ENCODE measurements at places on chromosomes 16 and 17. TPM values are rescaled to one million over a fixed set of nuclear protein-coding genes. Genes with fewer than 3 reads are reported as not detected.

DNA sequence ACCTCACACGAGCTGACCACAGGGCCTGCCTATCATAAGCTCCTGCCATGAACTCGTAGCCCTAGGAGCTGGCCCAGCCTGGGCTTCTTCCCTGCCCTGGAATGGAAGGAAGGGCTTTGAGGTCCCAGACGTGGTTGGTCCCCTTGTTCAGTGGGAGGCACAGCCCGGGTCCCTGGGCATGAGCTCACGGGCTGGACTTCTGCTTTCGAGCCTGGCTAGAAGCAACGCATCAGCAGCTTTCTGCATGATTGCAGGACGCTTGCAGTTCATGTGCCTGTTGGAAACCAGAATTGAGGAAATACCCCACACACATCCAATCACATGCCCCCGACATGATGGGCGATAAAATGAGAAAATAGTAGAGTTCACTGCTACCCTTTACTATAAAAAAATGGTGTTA is 293.3 kb downstream of the MAF start:
- no peak overlapping the region for H3K4me3 ChIP-seq
- H3K27me3 ChIP-seq, result peaks cover 7% of the 10 kb centered on the region
- H3K27ac ChIP-seq, result no peak overlapping the region
- no peak for DNase-seq

DNA sequence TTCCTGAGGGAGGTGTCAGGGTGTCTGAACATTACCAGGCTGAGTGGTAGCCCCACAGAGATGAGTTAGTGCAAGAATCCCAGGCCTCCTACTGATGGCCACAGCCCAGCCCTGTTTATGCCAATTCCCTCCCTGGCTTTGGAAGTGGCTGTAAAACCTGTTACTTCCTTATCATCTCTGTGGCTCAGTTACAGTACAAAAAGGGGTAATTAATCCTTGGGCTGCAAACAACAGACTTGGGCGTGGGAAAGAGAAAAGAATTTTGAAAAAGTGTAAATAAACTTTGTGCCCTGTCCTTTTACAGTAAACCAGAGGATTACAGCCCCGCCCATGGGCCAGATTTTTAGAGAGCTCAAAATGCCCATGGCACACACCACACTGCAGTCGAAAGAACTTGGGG is 73.1 kb upstream of the AXIN2 start:
- H3K36me3 ChIP-seq, result no peaks in the 10 kb centered on the region
- DNase-seq, result no peak
- H3K27ac ChIP-seq, result no peak overlapping the region
- no peaks in the 10 kb centered on the region for H3K27me3 ChIP-seq
- no peak overlapping the region for H3K4me3 ChIP-seq
- H3K4me1 ChIP-seq, result peaks cover 2% of the 10 kb centered on the region

DNA sequence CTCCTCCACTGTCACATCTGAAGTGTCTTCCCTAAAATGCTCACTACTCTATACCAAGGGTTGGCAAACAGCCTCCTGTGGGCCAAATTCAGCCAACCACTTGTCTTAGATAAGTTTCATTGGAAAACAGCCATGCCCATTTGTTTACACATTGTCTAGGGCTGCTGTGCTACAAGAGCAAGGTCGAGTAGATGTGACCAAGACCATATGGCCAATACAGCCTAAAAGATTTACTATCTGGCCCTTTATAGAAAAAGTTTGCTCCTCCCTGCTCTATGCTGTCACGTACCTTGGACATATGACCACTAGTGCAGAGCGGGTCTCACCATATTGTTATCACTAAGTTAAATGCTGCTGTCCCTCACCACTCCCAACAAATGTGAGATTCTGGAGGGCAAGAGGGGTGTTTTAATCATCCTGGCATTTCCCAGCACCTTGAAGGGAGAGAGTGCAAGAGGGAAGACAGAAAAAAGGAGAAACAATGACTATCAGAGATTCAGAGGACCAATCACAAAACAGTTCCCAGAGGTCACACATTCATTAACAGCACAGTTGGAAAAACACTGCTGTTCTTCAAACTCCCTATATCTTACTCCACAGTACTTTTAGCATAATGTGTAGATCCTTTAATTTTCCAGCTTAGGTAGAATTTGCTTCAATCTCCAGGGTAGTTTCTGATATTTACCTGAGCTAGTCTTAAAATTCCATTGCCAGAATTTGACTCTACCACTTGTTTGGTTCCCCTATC is 13.2 kb downstream of the LSM12 start:
- peaks cover 41% of the 10 kb centered on the region for H3K36me3 ChIP-seq
- H3K27me3 ChIP-seq, result no peaks in the 10 kb centered on the region
- peaks cover 8% of the 10 kb centered on the region for H3K4me1 ChIP-seq
- H3K4me3 ChIP-seq, result no peak overlapping the region

- H3K36me3 ChIP-seq, result peaks cover 32% of the 10 kb centered on the region
- H3K27ac ChIP-seq, result peak overlapping the region; percentile 79
- peak; percentile 41 for DNase-seq
- H3K27me3 ChIP-seq, result no peaks in the 10 kb centered on the region
- H3K4me1 ChIP-seq, result peaks cover 81% of the 10 kb centered on the region
These were observed 33.5 kb downstream of the GNA13 start for GRCh38 chr17:65022751-65023700.

DNA sequence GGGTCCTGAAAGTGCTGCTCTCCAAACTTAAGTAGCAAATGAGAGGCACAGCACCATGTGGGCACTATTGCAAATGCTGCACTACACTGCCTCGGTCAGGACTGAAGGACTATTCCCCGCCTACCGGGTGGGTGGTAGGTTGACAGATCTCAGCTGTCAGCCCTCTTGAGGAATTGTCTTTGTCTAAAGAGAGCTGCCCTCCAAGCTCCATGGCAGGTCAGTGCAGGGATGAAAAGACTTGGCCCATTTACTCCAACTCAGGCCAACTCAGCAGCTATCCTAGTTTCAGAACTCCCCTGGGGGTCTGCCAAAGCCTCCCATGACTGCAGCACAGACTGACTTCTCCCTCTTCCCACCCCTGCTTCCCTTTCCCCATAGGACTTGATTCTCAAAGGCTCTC is 3.4 kb upstream of the PDZD9 start:
- H3K27ac ChIP-seq, result no peak overlapping the region
- H3K4me3 ChIP-seq, result no peak overlapping the region
- H3K4me1 ChIP-seq, result peaks cover 20% of the 10 kb centered on the region
- no peak for DNase-seq

DNA sequence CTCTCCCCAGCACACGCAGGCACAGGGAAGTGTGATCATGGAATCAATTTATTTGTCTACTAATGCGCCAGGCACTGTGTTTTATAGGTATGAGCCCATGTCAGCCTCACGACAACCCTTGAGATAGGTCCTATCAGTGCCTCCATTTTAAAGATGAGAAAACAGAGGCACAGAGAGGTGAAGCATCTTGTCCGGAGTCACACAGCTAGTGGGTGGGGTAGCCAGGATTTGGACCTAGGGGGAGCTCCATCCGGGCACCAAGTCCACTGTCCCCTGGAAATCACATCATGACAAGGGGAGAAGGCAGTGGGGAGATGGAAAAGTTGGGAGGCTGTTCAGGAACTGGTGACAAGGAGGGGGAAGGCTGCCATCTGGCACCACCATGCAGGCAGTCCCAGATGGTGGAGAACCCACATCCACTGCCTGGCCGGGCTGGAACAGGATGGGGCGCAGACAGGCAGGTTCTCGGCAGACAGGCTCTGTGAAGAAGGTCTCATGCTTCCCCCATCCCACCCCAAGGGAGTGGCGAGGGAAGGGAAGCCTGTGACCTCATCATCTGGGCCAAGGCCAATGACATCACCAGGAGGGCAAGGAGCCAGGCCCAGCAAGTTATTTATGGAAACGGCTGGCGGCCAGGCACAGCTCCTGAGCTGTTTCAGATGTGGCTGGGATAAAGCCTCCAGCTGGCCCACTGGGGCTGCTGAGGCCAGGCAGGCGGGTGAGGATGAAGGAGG is 126.0 kb upstream of the SDK2 start:
- H3K36me3 ChIP-seq, result no peaks in the 10 kb centered on the region
- H3K27ac ChIP-seq, result no peak overlapping the region
- no peak overlapping the region for H3K4me3 ChIP-seq
- H3K27me3 ChIP-seq, result no peaks in the 10 kb centered on the region
- no peak for DNase-seq

DNA sequence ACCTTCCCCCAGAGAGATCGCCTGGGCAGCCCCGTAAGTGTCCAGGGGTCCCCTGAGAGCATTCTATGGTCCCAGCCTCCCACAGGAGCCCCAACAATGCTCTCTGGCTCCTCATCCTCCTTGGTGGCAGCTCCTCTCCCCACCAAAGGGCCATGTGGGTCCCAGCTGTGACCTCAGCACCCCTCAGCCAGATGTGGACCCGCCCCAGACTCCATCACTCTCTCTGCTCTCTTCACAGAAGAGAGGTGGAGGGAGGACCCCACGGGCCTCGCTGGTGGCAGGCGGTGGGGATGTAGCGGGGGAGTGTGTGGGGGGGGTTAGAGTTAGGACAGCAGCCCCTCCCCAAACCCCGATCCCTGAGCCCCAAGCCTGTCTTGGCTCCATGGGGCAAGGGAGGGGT is 41.0 kb downstream of the SOCS3 start:
- no peaks in the 10 kb centered on the region for H3K27me3 ChIP-seq
- H3K36me3 ChIP-seq, result no peaks in the 10 kb centered on the region
- H3K4me3 ChIP-seq, result no peak overlapping the region
- no peak for DNase-seq
- peaks cover 40% of the 10 kb centered on the region for H3K4me1 ChIP-seq
- peak overlapping the region; percentile 47 for H3K27ac ChIP-seq

- H3K27ac ChIP-seq, result no peak overlapping the region
- H3K36me3 ChIP-seq, result no peaks in the 10 kb centered on the region
- no peak overlapping the region for H3K4me3 ChIP-seq
These were observed 9.5 kb downstream of the CYB561 start for GRCh38 chr17:63436523-63437110.

GRCh38 chr17:57670769-57671569 is 74.1 kb downstream of the CCDC182 start:
- H3K27ac ChIP-seq, result peak overlapping the region; percentile 29
- no peaks in the 10 kb centered on the region for H3K27me3 ChIP-seq
- peak; percentile 46 for DNase-seq
- H3K4me3 ChIP-seq, result no peak overlapping the region

- H3K4me1 ChIP-seq, result no peaks in the 10 kb centered on the region
- H3K27me3 ChIP-seq, result no peaks in the 10 kb centered on the region
These were observed 38.0 kb downstream of the PEMT start for GRCh38 chr17:17553217-17554195.

- H3K4me1 ChIP-seq, result peaks cover 16% of the 10 kb centered on the region
- DNase-seq, result peak; percentile 60
- no peaks in the 10 kb centered on the region for H3K36me3 ChIP-seq
- H3K4me3 ChIP-seq, result no peak overlapping the region
- H3K27me3 ChIP-seq, result peaks cover 26% of the 10 kb centered on the region
These were observed 29.3 kb downstream of the ACTG1 start for GRCh38 chr17:81483085-81483861.

GRCh38 chr16:71826533-71827017 is 17.9 kb upstream of the AP1G1 start:
- no peak for DNase-seq
- H3K4me1 ChIP-seq, result peaks cover 7% of the 10 kb centered on the region
- H3K36me3 ChIP-seq, result peaks cover 6% of the 10 kb centered on the region
- no peaks in the 10 kb centered on the region for H3K27me3 ChIP-seq

DNA sequence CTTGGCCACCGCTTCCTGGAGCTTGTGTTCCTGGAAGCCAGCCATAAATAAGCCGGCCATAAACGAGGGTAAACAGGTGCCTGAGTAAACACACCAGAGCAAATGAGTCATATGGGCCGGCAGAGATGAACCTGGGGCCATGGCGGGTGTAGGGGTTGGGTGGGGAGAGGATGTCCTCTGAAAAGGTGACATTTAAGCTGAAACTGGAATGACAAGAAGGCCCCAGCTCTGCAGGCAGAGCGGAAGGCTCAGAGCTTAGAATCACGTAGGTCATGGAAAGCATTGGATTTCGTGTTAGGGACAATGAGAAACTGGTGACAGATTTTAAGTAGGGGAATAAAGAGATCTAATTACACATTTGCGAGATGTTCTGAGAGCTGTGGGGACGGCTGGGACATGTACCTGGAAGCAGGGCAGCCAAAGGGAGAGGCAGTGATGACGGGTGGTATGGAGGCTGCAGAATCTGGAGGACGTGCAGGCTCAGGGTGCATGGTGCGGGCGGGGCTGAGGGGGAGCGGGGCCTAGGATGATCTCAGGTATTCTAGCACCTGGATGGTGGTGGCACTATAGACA is 8.1 kb upstream of the DNASE1 start:
- H3K27ac ChIP-seq, result no peak overlapping the region
- H3K27me3 ChIP-seq, result no peaks in the 10 kb centered on the region
- H3K4me3 ChIP-seq, result no peak overlapping the region
- H3K36me3 ChIP-seq, result no peaks in the 10 kb centered on the region
- DNase-seq, result no peak

LRRC46 gene
- total RNA-seq, result 0.82 TPM

C16orf95 gene
- 5.6 TPM for total RNA-seq

PABPN1L gene
- not detected for total RNA-seq

CCL16 gene
- total RNA-seq, result not detected
